ENCODE measurements at places on chromosomes 3 and 15.

GRCh38 chr3:38121451-38121831, 15.5 kb downstream of the ACAA1 start:
- no peak for DNase-seq

DNA sequence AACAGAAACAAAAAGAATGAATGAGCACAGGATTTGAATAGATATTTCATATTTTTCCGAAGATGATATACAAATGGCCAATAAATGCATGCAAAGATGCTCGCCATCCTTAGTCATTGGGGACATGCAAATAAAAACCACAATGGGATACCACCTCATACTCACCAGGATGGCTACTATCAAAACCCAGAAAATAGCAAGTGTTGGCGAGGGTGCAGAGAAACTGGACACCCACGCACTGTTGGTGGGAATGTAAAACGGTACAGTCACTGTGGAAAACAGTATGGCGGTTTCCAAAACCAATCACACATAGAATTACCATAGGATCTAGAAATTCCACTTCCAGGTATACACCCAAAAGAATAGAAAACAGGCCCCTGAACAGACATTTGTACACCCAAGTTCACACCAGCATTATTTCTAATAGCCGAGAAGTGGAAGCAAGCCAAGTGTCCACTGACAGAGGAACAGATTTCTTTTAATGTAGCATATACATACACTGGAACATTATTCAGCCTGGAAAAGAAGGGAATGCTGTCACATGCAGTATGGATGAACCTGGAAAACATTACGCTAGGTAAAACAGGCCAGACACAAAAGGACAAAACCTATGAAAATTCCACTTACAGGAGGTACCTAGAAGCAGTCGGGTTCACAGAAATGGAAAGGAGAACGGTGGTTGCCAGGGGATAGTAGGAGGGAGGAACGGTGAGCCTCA, 3.6 kb downstream of the RNF168 start:
- no peak for DNase-seq

DNA sequence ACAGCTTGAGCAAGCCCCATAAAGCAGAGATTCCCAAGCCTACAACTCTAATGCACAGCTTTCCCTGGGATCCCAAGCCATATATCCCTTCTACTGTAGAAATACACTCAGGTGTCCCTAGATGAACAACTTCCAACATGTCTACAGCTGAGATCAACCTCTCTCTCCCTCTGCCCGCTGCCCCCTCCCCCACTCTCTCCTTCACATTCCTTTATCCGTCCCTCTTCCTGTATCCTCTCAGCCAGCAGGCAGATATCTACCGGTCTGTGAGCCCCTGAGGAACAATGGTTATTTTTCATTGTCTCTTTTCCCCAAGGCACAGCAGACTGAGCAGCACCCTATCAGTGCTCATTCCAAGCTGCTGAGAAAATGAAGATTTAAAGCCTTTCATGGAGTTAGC, 138.6 kb downstream of the SUCLG2 start:
- no peak for DNase-seq

DNA sequence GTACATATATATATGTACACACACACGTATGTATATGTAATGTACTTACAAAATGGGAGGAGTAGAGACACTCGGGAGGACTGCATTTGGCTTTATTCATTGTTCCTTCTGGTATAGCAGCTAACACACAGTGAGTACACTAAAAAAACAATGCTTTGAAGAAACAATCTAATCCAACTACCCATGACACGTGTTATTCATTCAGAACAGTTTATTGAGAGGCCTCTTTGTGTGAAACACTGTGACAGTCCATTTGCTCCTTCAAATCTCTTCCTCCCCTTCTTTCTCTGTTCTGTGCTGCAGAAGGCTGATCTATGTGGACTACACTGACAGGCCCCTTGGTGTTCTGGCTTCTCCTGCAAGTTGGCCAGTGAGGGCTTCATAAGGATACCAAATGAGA, 1075.9 kb upstream of the CFAP20DC start:
- DNase-seq: no peak

- DNase-seq: no peak
These were observed 24.4 kb upstream of the NR2E3 start for GRCh38 chr15:71785996-71786395.

- no peak for DNase-seq
These were observed 69.5 kb upstream of the XCR1 start for GRCh38 chr3:46096781-46097180.

- no peak for DNase-seq
These were observed 19.8 kb downstream of the UBA5 start for GRCh38 chr3:132679911-132680310.

GRCh38 chr3:196220991-196221390, 4.7 kb downstream of the SLC51A start:
- DNase-seq: no peak

DNA sequence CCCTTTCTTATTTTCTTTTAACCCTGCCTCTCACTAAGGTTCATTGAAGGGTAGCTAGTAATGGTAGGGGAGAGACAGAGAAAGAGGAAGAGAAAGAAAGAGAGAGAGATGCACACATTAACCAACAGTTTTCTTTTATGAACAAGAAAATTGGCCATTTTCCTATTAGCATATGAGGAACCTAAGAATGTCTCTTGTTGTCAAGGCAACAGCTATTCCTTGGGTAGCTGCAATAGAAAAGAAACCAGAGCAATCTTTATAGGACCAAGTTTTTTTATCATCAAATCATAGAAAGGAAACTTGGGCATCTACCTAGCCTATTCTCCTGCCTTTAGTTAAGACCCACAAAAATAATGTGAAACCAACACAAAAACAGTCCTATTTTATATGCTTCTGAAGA, 15.0 kb upstream of the CCDC39 start:
- no peak for DNase-seq

DNA sequence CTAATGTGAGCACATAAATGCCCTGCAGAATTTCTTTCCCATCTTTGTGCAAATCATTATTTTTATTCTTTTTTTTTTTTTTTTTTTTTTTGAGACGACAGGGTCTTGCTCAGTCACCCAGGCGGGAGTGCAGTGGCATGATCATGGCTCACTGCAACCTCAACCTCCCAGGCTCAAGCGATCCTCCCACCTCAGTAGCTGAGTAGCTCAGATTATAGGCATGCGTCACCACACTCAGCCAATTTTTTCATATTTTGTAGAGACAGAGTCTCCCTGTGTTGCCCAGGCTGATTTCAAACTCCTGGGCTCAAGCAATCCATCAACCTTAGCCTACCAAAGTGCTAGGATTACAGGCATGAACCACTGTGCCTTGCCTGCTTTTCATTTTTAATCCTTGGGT, 22.9 kb downstream of the DAG1 start:
- no peak for DNase-seq

DNA sequence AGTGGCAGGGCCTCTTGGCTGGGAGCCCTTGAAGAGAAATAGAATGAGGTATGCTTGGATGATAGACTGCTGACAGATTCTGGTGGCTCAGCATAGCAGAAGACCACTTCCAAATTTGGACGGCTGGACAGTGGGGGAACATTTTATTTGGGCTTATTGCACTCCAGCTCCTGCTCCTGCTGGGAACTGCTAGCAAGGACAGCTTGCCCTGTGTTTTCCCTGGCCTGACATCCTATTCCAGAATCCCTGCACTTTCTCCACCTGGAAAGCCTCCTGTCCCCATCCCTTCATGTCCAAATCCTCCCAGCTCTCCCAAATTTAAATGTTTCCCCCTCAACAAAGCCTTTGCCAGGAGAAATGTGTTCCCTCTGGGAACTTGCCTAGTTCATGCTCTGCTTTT, 9.8 kb upstream of the COLQ start:
- DNase-seq: no peak

DNA sequence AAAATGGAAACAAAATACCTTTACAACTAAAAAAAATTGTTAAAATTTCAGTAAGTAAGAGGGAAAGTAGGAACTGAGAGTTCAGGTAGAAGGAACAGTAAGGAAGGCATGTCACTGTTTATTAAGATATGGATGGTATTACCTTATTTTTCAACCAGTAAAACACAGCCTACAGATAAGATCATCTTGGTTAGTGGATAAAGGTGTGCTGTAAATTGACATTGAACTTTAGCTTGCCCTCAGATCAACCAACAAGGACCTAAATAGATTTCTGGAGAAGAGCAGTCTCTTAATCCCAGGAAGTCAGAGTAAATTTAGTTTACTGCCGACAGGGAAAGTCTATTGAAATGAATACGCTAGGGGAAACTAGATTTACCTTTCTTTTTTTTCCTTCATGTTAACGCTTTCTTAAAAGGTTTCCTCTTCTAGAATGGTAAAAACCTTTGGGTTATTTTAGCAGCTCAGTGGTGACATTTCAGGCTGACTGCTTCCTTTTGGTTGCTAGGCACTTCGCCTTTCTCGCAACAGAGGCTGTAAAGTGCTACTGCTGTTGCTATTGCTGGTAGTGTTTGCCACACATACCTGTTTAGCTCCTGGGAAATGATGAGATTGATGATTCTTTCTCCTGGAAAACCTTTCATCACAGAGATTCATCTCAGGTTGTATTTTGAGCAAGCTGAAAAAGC, 12.9 kb downstream of the DZIP3 start:
- DNase-seq: no peak

GRCh38 chr3:152719264-152719663, 115.7 kb upstream of the P2RY1 start:
- no peak for DNase-seq

DNA sequence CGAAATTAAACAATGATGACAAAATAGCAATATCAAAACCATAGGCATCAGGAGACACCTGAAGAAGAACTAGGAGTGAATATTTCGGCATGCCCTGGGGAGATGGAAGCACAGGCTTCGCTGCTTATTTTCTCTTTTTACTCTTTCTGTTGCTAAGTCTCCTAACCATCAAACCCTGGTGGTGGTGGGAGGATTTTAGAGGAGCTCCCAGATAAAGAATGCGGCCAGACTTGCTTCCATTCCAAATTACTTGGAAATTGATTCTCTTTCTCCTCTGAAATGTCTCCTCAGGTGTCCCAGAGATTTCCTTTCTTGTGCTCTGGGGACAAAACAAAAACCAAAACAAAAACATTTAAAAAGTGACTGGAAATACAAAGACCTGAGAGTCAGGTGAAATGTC, 243.0 kb downstream of the KBTBD8 start:
- no peak for DNase-seq

GRCh38 chr3:47485812-47486211, 10.1 kb upstream of the SCAP start:
- DNase-seq: no peak

GRCh38 chr3:66751842-66752241, 246.3 kb upstream of the KBTBD8 start:
- no peak for DNase-seq

DNA sequence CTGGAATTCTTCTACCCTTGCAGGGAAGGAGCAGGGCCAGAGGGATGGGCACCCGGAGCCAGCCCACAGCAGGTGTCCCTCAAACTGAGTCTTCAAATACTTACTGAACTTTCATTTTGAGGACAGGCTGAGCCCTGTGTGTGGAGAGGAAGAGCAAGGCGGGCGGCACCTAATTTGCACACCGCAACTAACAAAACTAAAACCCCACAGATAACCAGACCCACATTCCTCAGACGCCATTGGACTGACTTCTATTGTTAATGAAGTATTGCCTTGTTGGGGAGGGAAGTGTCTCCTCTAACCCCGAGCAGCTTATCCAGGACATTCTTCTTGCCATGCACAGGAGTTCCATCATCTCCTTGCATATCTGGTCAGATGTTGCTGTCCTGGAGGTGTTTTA, 105.2 kb upstream of the NR2E3 start:
- no peak for DNase-seq

- no peak for DNase-seq
These were observed 154.8 kb upstream of the CTNNB1 start for GRCh38 chr3:41044523-41044922.

DNA sequence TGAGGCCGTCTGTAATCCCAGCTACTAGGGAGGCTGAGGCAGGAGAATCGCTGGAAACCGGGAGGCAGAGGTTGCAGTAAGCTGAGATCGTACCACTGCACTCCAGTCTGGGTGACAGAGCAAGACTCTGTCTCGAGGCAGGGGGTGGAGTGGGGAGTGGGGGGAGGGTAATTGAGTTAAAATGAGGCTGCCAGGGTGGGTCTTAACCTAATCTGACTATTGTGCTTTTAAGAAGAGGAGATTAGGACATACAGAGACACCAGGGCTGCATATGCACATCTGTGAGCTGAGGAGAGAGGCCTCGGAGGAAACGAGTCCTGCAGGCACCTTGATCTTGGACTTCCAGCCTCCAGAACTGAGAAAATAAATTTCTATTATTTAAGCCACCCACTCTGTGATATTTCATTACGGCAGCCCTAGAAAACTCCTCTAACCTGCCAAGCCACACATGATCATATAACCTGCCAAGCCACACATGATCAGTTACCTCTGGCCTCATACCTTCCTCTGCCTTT, 197.0 kb downstream of the THSD4 start:
- DNase-seq: no peak

DNA sequence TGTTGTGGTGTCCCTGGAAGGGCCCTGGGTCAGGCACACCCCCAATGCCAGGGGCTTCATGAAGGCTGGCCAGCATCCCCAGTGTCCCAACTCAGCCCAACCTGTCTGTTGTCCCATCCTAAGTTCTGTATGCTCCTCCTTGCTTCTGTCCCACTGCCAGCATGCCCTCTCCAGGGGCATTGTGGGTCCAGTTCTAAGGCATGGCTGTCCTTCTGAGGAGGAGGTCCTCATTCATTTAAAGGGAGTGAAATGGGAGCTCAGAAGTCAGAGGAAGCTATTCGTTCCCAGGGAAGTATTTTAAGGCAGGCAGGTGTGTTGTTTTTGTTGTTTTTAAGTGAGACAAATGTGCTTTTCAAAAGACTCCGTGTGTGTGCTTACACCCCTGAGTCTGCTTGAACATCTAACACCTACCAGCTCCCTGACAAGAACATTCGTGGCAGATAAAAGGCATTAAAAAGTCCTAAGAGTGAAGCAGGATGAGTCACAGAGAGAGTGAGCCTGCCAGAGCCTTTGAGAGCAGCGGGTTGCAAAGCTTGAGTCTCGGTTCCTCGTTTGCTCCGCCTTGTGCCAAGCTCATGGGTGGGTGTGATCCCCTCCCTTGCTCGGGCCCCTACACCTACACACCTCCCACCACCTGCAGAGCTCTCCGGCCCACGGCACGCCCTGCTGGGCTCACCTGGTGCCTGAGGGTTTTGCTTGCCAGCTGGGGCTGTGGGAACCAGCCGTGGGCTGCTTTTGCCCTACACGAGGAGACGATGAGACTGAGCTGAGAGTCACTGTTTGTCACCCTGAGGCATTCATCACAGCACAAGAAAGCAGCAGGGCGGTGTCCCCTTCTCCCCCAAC, 183.4 kb upstream of the TOPAZ1 start:
- DNase-seq: no peak

- DNase-seq: no peak
These were observed 8.7 kb downstream of the CYP1A1 start for GRCh38 chr15:74716651-74717050.
